ENCODE measurements at places on chromosomes 1 and 21.

DNA sequence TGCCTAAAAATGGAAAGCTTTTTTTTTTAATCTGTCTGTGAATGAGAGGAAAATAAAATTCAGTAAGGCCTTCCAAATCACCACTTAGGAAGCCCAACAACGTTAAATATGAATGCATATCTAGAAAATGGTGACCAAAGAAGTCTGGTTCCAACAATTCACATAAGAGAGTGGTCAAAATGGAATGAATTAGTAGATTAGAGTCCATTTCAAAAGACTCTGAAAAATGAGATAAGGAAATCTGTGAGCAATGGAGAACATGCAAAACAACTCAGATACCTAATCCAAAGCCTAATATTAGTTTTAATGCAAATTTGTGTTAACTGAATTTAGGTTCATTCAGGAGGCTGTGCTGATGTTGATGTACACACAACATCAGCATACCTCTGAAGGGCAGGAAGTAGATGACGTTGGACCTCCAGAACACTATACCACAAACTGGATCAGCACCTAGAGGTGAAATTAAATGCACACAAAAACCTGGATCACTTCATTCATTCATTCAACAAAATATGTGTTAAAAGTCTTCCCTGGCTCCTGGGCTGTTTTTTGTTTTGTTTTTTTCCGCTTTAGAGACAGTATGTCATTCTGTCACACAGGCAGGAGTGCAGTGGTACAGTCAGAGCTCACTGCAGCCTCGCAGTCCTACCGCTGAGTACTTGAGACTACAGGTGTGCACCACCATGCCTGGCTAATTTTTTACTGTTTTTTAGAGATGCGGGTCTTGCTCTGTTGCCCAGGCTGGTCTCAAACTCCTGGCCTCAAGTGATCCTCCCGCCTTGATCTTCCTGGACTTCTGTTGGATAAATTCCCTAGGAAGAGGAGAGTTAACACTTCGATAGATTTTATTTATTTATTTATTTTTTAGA is 4.9 kb upstream of the BRWD1 start:
- DNase-seq: no peak

DNA sequence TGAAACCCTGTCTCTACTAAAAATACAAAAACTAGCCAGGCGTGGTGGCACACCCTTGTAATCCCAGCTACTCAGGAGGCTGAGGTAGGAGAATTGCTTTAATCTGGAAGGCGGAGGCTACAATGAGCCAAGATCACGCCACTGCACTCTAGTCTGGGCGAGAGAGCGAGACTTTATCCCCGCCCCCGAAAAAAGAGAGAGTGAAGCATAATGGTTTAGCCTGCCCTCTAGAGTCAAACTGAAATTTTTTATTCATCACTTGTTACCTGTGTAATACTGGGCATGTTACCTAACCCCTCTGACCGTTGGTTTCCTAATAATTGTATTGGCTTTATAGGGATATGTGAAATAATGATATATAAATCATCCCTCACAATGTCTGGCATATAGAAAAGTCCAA is 18.8 kb downstream of the GPR52 start:
- DNase-seq: no peak

- DNase-seq: no peak
Measured at GRCh38 chr1:235025422-235025984, 103.1 kb downstream of the TOMM20 start.

GRCh38 chr21:38505654-38506523 is 7.6 kb upstream of the ERG start:
- no peak for DNase-seq

DNA sequence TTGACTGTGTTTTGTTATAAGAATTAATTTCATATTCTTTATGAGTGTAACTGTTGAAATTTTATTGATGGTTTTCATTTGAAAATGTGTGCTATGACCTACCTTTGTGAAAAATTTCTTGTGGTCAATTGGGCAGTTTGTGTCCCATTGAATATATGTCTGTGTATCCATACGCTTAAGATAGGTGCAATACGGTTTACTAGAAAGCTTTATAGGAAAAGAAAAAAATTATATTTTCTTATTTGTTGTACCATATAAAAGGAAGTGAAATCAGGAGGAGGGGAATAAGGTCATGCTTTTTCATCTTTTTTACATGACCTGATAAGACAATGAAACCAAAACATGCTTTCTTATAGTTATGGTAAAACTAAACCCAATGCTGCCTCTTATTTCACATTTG is 807.7 kb downstream of the USP25 start:
- no peak for DNase-seq

GRCh38 chr1:112188611-112189010 is 199.1 kb upstream of the KCND3 start:
- DNase-seq: no peak

DNA sequence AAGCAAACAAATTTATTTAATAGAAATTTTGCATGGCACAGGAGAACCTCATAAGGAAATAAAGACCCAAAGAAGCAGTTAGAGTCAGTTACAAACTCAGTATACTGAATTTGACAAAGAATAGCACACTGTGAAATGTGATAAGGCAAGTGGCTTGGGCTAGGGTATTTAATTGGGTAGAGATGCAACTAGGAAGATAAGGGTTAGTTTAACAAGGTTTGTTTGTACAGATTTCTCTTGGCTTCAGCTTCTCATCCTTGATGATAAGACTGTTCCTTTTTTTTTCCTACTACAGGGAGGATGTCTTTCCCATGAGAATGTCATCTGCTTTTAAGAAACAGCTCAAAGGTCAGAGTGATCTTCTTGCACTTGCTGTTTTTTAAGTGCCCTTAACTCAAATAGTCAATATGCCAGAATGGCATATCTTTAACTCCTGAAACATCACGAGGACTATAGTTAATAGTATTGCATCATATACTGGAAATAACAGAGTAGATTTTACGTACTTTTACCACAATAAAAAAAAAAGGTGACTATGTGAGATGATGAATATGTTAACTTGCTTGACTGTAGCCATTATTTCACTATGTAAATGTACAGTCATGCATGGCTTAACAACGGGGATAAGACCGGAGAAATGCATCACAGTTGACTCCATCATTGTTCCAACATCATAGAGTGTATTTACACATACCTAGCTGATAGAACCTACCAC is 9.2 kb upstream of the TRAF3IP3 start:
- DNase-seq: no peak

- DNase-seq: no peak
Measured at GRCh38 chr1:90387805-90388204, 329.3 kb downstream of the BARHL2 start.

DNA sequence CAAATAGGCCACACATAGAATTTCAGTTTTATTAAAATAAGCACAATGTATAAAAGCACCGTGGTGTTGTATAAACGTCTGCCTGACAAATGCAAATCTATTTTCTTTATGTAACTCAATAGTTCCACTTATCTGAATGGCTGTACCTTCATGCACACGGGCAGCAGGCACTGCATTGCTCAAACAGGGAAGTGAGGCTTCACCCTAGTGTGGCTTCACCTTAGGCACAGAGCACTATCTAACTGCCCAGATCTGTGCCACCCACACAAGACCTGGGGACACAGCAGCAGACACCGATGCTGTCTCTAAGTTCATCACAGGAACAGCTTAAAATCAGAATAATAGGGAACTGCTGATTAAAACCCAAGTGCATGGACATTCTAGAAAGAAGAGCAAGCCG is 6.0 kb upstream of the KNCN start:
- DNase-seq: no peak
